Naive thymus-derived CD8-positive, alpha-beta T cell (primary cell): ENCODE measurements at places on chromosomes 7 and 10. TPM values are rescaled to one million over a fixed set of nuclear protein-coding genes. Genes with fewer than 3 reads are reported as not detected.

DNA sequence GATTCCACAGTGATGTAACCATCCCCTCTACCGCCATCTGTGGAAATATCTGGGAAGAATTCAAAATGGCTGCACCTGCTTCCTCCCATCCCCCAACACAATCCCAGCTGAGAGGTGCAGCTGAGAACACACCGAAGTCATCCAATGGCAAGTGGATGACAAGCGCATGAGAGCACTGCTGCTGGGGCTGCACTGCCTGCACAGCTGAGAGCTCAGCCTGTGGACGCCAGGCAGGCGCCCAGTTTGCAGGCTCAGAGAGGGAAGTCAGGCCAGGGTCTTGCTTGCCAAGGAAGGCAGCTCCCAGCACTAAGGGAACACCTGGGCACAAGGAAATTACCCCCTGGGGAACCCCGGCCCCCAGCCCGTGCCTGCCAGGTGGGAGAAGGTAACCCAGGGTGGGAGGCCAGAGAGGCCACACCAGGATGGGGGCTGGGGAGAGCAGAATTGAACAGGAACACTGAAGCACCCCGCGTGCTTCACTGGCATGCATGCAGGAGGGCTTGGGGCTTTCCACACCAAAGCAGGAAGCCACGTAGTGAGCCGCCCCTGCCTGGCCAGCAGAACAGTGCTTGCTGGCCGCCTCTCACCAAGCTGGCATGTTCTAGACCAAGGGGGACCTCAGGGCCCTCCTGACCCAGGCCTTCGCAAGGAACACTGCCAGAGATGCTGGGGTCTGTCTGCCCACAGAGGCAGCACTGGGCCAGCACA is 46.2 kb downstream of the FAM53B start:
- peaks cover 47% of the 10 kb centered on the region for H3K4me1 ChIP-seq
- peak overlapping the region; percentile 82 for H3K4me3 ChIP-seq

DNA sequence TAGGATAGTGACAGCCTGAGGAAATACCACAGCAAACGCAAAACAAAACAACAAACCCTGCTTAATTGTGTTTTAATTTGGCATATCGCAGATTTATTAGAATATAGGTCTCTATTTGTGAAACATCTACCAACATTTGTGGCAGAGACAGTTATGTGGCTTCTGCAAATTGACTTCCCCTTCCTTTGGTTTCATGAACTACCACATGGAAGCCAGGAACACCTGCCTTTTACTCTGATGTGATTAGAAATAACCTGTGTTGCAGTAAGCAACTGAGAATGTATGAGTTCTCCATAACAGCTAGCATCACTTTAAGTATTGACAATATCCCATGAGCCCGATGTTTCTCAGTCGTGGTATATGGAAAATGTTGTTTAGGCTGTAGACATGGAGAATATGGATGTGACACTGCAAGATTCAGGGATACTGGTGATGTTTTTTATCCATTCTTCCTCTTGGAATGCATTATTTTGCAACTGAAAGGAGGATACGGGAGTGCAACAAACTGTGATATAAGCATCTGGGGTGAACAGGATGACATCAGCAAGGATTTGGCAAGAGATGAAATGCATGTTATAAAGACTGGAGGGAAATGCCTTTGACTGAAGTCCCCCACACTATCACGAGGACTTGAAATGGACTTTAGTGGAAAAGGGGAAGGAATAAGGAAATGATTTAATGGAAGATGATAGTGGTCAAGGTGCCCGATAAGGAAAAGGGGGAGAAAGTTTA is 95.9 kb downstream of the CUBN start:
- H3K4me3 ChIP-seq, result no peak overlapping the region
- H3K27ac ChIP-seq, result peak overlapping the region; percentile 71
- DNase-seq, result no peak
- H3K27me3 ChIP-seq, result no peaks in the 10 kb centered on the region

- no peaks in the 10 kb centered on the region for H3K36me3 ChIP-seq
- H3K4me3 ChIP-seq, result no peak overlapping the region
- H3K4me1 ChIP-seq, result no peaks in the 10 kb centered on the region
- no peaks in the 10 kb centered on the region for H3K27me3 ChIP-seq
Observed at GRCh38 chr10:20674926-20675325, 222.2 kb downstream of the NEBL start.

ASZ1 gene
- not detected for total RNA-seq

FFAR4 gene
- not detected for total RNA-seq

DNA sequence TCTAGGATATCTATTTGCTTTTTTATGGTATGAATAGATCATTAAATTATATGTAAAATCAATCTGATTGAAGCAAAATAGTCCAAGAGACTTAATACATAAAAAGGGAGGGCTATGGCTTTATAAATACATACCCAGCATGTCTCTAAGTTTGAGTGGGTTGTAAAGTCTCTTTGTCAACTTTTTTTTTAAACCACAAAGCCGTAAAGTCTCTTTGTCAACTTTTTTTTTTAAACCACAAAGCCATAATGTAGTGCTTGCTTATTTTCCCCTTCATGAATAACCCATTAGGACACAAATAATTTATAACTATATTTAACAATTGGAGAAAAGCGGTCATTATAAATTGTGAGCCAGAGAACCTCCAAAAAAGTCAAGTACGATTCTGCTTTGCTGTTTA is 5.7 kb downstream of the HECTD2 start:
- H3K4me3 ChIP-seq, result no peak overlapping the region
- H3K27ac ChIP-seq, result no peak overlapping the region
- H3K4me1 ChIP-seq, result peaks cover 10% of the 10 kb centered on the region
- no peaks in the 10 kb centered on the region for H3K36me3 ChIP-seq
- DNase-seq, result no peak

DNA sequence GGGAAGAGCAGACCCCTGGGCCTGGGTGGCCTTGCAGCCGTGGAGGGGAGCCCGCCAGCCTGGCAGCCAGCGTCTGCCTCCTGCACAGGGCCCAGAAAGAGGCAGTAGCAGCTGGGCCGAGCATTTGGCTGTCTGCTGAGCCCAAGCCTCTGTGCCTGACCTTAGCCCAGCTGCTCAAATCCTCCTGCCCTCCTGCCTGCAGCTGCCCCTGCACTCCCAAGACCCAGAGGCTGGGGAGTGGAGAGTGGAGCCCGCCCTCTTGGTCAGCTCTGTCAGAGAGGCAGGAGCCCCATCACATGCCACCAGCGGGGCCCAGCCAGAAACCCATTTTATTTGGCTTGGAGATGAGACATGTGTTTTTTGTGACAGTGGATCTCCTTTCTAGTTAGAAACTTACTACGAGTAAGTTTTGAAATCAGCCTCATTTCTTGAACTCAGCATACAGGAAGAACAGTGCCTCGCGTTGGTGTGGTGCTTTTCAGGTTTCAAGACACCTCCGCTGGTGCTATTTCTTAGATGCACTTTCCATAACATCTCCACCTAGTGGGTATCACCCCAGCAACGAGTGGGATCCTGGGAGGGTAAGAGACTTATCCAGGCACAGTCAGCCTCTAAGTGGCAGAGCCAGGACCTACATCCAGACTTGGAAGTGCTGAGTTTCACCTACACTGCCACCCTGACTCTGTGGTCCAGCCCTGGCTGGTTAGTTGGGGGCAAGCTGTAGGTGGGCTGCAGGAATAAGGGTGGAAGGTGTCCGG is 477.1 kb downstream of the RPS24 start:
- H3K4me1 ChIP-seq, result no peaks in the 10 kb centered on the region
- H3K36me3 ChIP-seq, result no peaks in the 10 kb centered on the region
- H3K27ac ChIP-seq, result no peak overlapping the region
- no peak for DNase-seq

GRCh38 chr10:99661377-99661763 is 2.1 kb downstream of the ENTPD7 start:
- peaks cover 16% of the 10 kb centered on the region for H3K36me3 ChIP-seq
- no peak overlapping the region for H3K4me3 ChIP-seq
- DNase-seq, result no peak
- peaks cover 1% of the 10 kb centered on the region for H3K27me3 ChIP-seq
- peaks cover 23% of the 10 kb centered on the region for H3K4me1 ChIP-seq

GSTO2 gene
- 1.4 TPM for total RNA-seq

NYAP1 gene
- 0.44 TPM for total RNA-seq

DNA sequence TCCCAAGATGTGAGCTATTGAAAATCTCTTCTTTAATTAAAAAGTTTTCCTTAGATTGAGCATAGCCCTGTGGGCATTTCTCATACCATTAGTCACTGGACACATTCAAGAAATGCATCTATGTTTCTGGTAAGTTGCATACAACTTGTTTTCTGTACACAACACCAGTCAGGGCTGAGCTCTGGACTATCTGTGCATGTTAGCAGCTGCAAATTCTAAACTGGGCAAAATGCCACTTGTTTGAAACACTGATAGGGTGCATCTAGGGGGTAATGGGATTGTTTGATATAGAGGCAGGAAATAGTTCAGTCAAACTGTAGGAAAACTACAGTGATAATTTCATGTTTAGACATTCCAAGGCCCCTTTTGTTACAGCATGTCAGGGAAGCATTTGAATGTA is 145.6 kb upstream of the NPY start:
- no peak overlapping the region for H3K4me3 ChIP-seq
- H3K36me3 ChIP-seq, result no peaks in the 10 kb centered on the region
- H3K27ac ChIP-seq, result no peak overlapping the region
- DNase-seq, result no peak
- H3K4me1 ChIP-seq, result peaks cover 14% of the 10 kb centered on the region

GRCh38 chr7:97576043-97576442 is 155.8 kb upstream of the TAC1 start:
- no peak overlapping the region for H3K4me3 ChIP-seq
- DNase-seq, result no peak
- H3K4me1 ChIP-seq, result no peaks in the 10 kb centered on the region
- no peak overlapping the region for H3K27ac ChIP-seq

DNA sequence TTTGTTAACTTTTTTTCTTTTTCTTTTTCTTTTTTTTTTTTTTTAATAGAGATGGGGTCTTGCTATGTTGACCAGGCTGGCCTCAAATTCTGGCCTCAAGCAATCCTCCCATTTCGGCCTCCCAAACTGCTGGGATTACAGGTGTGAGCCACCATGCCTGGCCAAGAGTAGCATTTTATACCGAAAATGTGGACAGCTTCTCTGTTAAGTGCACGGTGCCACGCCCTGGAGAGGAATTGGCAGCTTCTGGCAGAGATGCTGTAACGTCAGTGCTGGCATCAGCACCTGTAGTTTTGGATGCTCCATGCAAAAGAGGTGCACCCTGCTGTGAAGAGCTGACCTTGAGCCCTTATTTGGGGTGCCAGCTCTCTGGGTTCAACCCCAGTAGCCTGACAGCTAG is 18.2 kb downstream of the IL15RA start:
- H3K4me3 ChIP-seq, result no peak overlapping the region
- H3K4me1 ChIP-seq, result no peaks in the 10 kb centered on the region
- no peaks in the 10 kb centered on the region for H3K36me3 ChIP-seq
- no peak for DNase-seq
- no peaks in the 10 kb centered on the region for H3K27me3 ChIP-seq
- H3K27ac ChIP-seq, result no peak overlapping the region

- H3K4me1 ChIP-seq, result no peaks in the 10 kb centered on the region
- no peak for DNase-seq
- H3K36me3 ChIP-seq, result no peaks in the 10 kb centered on the region
- H3K27me3 ChIP-seq, result no peaks in the 10 kb centered on the region
- no peak overlapping the region for H3K27ac ChIP-seq
Observed at GRCh38 chr7:15068324-15068723, 165.8 kb upstream of the DGKB start.

LRRN3 gene
- total RNA-seq, result 337 TPM

GRCh38 chr7:111820121-111820520 is 257.8 kb upstream of the IMMP2L start:
- no peak overlapping the region for H3K27ac ChIP-seq
- DNase-seq, result no peak
- no peaks in the 10 kb centered on the region for H3K36me3 ChIP-seq
- peaks cover 4% of the 10 kb centered on the region for H3K27me3 ChIP-seq
- no peak overlapping the region for H3K4me3 ChIP-seq

GRCh38 chr7:96026010-96026409 is 253.7 kb downstream of the DYNC1I1 start:
- H3K36me3 ChIP-seq, result no peaks in the 10 kb centered on the region
- peaks cover 9% of the 10 kb centered on the region for H3K27me3 ChIP-seq
- H3K4me1 ChIP-seq, result no peaks in the 10 kb centered on the region
- H3K4me3 ChIP-seq, result no peak overlapping the region

- no peak overlapping the region for H3K27ac ChIP-seq
- no peak for DNase-seq
- no peaks in the 10 kb centered on the region for H3K27me3 ChIP-seq
- H3K4me3 ChIP-seq, result no peak overlapping the region
- no peaks in the 10 kb centered on the region for H3K36me3 ChIP-seq
Observed at GRCh38 chr7:2929321-2930201, 85.5 kb upstream of the GNA12 start.

DNA sequence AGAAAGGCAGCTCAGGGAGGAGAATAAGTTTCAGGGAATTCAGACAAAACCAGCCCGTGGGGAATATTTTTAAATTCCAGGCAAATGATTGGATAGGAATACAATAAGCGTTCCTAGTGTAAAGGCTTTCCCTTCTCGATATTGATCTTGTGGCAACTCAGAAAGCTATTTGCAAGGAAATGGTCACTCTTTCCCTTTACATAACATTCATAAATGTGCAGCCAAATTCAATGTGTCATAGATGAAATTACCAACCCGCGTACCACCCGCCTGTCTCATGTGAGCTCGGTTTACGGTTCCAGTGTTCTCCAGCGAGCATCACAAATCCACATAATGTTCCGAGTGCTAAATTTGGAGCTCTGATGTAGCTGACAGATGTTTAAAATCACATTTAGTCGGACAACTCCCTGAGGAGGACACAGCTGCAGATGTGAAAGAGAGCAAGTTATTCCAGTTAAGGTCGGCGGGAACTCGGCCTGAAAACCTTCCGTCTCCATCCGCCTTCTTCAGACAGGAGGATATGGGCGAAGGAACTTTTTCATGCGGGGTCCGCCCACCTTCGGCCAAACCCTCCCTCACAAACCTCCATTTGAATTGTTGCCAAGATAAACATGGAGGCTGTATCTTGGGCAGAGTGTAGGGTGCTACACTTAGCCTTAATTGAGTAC is 327.0 kb downstream of the RNLS start:
- no peak overlapping the region for H3K27ac ChIP-seq
- no peaks in the 10 kb centered on the region for H3K36me3 ChIP-seq
- H3K4me3 ChIP-seq, result no peak overlapping the region
- H3K4me1 ChIP-seq, result peaks cover 5% of the 10 kb centered on the region

DNA sequence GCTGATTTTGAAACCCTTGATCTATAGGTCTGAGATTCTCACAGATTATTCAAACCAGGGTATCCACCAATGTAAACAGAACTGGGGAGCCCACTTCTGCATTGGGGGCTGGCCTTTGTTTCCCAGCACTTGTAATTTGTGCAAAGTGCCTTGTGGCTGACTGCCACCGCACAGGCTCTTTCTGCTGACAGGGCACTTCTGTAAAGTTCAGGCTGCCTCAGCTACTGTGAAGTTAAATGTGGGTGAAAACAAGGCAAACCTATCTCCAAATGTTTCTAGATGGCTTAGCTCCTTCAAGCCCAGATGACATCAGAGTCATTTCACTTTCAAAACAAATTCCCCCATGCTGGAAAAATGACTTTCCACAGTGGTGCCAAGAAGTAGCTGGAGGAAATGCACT is 54.7 kb downstream of the GRID1 start:
- DNase-seq, result no peak
- no peaks in the 10 kb centered on the region for H3K36me3 ChIP-seq
- no peak overlapping the region for H3K4me3 ChIP-seq
